ENCODE measurements at places on chromosomes 13 and 19. TPM values are rescaled to one million over a fixed set of nuclear protein-coding genes. Genes with fewer than 3 reads are reported as not detected.

- no peaks in the 10 kb centered on the region for H3K36me3 ChIP-seq
- DNase-seq, result no peak
- H3K27ac ChIP-seq, result no peak overlapping the region
- H3K27me3 ChIP-seq, result no peaks in the 10 kb centered on the region
- H3K4me3 ChIP-seq, result no peak overlapping the region
Measured at GRCh38 chr19:15194938-15195337, 5.9 kb downstream of the NOTCH3 start.

DNA sequence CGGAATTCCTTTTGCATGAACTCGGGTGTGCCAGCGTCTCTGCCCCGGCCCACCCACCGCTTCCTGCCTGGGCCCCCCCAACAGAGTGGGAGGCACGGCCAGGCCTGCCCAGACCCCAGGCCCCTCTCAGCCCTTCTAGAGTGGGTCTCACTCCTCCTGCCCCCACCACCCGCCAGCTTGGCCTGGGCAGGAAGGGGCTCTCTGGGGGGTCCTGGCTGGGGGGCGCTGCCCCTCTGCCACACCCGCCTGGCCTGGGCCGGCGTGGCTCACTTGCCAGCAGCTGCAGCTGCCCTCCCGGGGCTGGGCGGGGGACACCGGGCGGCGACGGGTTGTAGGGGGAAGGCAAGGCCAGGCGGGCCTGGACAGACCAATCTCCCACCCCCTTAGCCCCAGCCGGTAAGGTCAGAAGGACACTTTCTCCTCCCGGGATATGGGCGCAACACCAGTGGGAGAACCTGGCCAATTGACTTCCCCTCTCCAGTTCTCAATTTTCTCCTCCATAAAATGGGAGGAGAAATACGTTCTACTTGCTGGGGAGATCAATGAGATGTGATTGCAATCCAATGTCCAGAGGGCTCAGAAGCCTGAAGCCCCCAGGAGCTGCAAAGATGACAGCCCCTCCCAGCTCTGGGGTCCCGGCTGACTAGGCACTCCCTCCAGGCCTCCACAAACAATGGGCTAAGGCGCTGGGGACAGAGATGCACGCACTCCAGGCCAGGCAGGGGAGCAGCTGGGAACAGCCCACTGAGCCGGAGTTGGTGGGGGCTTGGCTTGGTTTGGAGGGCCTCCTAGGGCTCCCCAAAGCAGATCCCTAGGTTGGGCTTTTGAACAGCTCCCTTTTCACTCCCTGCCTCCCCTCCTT lies 2.4 kb downstream of the CRLF1 start:
- no peak for DNase-seq
- H3K4me1 ChIP-seq, result no peaks in the 10 kb centered on the region
- H3K27ac ChIP-seq, result no peak overlapping the region
- peaks cover 14% of the 10 kb centered on the region for H3K27me3 ChIP-seq

DNA sequence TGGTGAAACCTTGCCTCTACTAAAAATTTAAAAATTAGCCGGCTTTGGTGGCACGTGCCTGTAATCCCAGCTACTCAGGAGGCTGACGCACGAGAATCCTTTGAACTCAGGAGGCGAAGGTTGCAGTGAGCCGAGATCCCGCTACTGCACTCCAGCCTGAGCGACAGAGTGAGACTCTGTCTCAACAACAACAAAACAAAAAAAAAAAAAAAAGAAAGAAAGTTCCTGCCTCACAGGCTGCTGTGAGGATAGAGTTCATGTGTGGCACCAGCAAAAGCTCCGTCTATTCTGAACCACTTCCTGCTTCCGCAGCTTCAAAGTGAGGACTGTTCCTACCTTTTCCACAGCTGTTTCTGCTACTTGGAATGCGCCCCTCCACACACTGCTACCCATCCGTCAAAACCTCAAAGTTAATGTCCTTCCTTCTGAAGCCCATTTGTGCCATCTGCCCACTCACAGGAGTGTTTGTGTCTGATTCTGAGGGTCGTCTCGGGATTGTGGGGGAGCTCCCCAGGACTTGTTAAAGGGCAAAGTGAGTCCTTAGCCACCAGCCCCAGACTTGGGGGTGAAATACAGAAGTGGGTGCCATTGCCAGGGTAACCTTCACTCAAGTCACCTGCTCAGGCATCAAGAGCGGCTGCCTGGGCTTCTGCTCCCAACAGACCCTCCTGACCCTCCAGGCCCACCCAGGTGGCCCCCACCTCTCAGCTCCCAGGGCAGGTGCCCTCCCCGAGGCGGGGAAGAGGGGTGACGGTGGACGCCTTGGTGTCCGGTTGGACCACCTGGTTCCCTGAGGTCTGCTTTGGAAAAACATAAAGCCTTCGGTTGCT lies 2.9 kb downstream of the MFSD12 start:
- H3K36me3 ChIP-seq, result peaks cover 2% of the 10 kb centered on the region
- H3K27ac ChIP-seq, result peak overlapping the region; percentile 28
- no peaks in the 10 kb centered on the region for H3K27me3 ChIP-seq
- H3K4me3 ChIP-seq, result peak overlapping the region; percentile 94

The PRR19 gene
- 0.80 TPM for total RNA-seq

DNA sequence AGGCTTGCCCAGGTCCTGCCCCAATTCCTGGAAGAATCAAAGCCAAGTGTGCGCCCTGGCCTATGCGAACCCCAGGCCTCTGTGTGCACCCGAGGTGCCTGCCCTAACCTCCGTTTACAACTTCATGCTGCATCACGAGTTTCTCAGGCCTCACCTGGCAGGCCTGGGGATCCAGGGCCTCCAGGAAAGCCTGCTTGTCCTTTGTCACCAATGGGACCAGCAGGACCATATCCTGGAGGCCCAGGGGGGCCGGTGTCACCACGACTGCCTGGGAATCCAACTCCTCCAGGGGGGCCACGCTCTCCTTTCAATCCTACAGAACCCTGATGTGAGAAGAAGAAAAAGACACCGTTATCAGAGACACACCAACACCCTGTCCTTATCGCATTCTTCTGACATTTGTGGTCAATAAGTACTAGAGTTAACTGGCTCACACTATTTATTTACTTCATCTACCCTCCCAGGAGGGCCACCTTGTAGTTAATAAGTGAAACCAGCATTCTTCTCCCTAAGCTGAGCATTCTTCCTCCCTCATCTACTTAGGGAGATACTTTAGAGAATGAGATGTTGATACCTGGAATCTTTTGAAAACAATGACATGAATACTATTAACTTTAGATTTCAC lies 120.6 kb downstream of the COL4A1 start:
- no peak overlapping the region for H3K4me3 ChIP-seq
- H3K27me3 ChIP-seq, result peaks cover 4% of the 10 kb centered on the region
- H3K27ac ChIP-seq, result no peak overlapping the region
- no peaks in the 10 kb centered on the region for H3K36me3 ChIP-seq

DNA sequence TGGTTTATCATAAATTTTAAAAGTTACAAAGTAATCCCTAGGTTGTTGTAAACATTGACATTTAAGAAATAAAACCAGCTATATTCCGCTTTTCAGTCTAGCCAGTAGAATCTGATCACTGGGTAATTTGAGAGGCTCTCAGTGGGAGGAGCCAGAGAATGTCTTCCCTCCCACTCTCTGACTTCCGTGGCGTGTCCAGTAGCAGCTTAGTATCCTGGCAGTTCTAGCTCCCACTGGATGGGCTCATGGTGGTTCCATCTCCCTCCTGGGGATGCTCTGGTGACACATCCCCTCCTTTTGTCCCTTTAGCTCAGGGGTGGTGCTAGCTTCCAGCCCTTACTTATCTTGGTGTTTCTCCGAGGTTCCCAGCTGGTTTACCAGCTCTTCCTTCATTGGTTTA lies 34.5 kb downstream of the MTUS2 start:
- H3K27me3 ChIP-seq, result no peaks in the 10 kb centered on the region
- no peaks in the 10 kb centered on the region for H3K4me1 ChIP-seq
- H3K4me3 ChIP-seq, result no peak overlapping the region
- H3K27ac ChIP-seq, result no peak overlapping the region

The BICRA gene
- 15.3 TPM for total RNA-seq

- no peaks in the 10 kb centered on the region for H3K36me3 ChIP-seq
- H3K4me1 ChIP-seq, result no peaks in the 10 kb centered on the region
- H3K27ac ChIP-seq, result no peak overlapping the region
- no peak overlapping the region for H3K4me3 ChIP-seq
- no peak for DNase-seq
- no peaks in the 10 kb centered on the region for H3K27me3 ChIP-seq
Measured at GRCh38 chr19:31100206-31100590, 249.0 kb downstream of the TSHZ3 start.

DNA sequence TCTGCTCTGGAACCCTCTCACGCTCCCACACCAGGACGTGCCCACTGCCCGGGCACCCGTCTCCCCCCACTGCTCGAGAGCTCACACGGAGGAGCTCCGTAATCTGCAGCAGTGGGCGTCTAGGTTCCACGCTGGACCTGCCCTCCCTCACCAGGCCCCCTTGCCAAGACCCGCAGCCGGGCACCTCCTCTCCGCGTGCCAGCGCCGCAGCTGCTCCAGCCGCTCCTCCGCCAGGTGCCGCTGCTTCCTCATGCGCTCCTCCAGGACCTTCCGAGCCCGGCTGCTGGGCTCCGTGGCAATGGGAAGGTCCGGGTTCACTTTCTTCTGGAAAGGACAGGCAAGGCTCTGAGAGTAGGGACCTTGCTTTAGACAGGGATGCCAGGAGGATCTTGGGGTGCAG lies 35.0 kb upstream of the MATK start:
- H3K4me3 ChIP-seq, result no peak overlapping the region
- H3K27me3 ChIP-seq, result no peaks in the 10 kb centered on the region
- DNase-seq, result no peak
- H3K36me3 ChIP-seq, result no peaks in the 10 kb centered on the region
- H3K27ac ChIP-seq, result no peak overlapping the region
- no peaks in the 10 kb centered on the region for H3K4me1 ChIP-seq
